ENCODE measurements at places on chromosomes 11 and 22. TPM values are rescaled to one million over a fixed set of nuclear protein-coding genes. Genes with fewer than 3 reads are reported as not detected.

DNA sequence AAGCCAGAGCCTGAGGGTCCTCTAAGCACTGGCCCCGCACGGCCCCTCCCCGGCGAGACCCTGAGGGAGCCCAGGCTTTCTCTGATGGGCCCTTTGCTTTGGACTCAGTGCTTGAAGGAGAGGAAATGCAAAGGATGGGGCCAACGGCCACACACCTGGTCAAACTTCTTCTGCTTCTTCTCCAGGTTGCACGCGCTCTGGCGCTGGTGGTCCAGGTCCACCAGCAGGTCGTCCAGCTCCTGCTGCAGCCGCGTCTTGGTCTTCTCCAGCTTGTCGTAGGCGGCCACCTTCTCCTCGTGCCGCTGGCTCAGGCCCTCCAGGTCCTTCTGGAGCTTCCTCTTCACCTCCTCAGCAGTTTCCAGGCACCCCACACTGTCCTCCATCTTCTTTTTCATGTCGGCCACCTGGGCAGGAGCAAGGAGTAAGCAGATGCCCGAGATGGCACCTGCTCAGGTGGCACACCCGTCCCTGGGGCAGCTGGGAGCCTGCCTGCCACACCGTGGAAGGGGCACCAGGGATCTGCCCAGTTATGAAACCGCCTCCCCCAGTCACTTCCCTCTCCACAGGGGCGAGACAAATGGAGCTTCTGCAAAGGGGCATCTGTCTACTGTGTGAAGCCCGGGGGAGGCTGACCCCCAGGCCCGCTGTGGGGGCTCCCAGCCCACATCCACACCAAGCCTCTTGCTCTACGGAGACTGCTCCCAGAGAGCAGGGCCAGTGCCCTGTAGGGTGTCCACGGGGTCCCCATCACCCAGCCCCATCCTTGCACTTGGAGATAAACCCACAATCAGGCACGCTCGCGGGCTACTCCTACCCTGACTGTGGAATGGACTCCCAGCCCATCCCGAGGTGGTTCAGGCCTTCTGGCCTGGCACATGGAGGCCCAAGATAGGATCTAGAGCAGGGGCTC is 39.2 kb downstream of the APOL1 start:
- DNase-seq, result no peak

GRCh38 chr11:73274722-73275380 is 2.7 kb downstream of the P2RY6 start:
- DNase-seq, result no peak

- DNase-seq, result peak; percentile 69
Observed at GRCh38 chr11:95821640-95822039, 31.3 kb downstream of the CEP57 start.

DNA sequence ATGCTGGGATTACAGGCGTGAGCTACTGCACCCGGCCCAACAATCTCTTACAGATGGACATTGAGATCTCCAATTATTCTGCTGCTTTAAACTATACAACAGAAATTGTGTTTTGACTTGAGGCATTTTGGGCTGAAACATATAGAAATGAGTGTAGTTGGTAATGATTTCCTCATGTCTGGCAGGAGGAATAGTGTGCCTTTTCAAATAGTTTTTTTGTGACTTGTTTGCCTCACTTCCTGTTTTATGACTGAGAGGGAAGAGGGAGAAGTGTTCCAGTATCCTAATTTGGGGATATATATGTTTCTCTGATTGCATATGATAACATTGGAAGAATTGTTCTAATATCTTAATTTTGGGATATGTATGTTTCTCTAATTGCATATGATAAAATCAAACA is 40.2 kb downstream of the EP300 start:
- DNase-seq, result no peak

- DNase-seq, result no peak
Observed at GRCh38 chr11:28521075-28521474, 412.9 kb downstream of the METTL15 start.

DNA sequence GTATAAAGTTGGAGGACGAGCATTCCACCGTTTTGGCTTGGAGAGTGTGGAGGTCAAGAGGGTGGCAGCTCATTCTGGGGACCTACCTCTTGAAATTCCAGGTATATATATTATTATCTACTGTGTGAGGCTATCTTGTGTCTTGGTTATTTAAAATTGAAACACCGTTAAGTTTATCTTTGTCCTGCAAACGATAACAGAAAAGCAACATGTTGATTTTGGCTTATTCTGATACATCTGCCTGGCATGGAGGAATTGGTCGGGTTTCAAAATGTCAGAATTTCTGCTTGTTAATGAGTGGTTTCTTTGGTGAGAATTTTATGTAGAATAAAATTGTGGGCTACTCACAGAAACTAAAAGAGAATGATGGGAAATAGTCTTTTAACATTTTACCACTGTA is 54.4 kb downstream of the SVIP start:
- DNase-seq, result no peak

DNA sequence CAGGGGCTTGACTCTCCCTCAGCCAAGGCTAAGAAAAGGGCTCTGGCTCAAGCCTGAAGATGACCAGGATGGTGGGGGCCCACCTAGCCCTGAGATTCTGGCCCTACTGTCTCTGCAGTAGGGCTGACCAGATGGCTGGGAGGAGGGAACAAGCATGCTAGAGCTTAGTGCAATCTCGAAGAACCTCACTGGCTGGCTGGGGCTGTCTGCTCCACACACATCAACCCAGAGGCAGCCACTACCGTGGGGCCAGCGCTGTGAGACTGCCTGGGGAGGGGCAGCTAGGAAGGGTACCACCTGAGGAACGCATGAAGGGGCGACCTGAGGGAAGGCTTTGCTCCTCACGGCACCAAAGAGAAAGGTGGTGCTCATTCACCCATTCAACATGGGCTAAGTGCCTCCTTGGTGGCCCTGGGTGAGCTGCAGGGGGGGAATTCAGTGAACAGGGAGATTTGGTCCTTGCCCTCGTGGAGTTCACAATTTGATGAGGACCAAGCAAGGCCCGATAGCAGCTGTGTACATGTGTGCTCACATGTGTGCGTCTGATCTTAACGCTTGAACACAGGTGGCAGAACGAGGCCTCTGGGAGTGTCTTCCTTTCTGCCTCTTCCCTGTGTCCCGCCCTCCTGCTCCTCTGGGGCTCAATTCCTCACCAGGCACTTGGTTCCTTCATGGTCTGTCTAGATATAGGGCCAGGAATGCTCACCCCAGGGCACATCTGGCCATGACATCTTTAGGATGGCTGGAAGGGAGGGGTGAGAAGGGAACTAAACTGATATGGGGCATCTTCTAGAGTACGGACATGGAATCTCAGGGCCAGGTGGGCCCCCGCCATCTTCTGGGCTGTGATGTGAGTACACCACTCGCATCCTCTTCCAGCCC is 102.3 kb upstream of the PITPNB start:
- DNase-seq, result no peak

DNA sequence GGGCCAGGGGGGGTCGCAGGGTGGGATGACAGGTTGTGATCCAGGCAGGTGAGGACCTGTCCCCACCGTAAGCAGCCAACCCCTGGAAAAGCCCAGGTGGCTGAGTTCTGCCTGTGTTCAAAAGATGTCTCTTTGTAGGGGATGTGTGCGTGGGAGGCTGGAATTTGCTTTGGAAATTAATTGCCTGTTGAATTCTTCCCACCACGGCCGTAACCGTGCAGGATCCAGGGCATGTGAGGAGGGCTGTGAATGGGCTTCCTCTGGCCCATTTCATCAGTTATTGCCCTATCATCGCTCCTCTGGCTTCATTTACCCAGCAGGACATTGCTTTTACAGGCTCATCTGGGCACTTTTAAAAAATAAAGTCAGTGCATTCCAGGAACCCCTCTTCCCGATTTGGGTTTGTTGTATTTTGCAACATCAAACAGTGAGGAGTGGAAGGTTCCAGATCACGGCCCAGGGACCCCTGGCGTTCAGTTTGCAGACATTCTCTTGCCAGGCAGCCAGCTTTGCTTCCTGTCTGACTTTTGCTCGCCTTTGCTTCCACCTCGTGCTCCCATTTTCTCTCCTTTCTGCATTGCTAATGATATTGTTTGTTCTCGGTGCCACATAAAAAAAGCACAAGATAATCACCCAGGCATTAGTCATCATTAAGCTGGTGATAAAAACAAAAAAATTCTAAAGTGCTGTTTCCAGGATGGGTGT is 1306.6 kb downstream of the BRD1 start:
- no peak for DNase-seq

DNA sequence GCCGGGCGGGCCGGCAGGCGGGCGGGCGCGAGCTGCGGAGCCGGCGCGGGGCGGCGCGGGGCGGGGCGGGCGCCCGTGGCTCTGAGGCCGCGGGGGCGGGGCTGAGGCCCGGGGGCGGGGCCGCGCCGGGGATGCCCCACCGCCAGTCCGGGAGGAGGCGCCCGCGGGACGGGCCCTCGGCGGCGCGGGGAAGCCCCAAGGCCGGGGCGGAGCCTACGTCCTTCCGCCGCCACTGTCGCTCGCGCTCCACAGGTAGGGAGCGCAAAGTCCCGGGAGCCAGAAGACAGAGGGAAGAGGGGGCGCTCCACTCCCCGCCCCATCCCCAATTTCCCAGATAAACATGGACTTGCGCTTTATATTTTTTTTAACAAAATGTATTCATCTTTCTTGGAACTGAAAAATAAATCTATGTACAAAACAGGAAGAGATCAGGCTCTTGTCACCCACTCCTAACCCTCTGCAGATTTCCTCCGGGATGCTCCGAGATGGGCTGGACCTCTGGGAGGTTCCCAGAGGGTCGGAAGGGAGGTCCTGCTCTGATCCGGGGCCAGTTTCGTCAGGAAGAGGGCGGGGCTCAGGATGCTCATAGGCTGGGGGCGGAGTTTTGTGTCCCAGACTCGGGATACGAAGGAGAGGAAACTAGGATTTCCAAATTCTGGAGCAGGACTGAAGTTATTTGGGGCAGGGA is at the start of gene MAP4K2:
Gene MAP4K2 (minus strand): TSS at position 57 of the 688 bp plus-strand sequence. CDS start 65 bp downstream, outside the sequence.
- peak; percentile 83 for DNase-seq

The TESMIN gene
- total RNA-seq, result 2.6 TPM

The KLHL35 gene
- 3.2 TPM for total RNA-seq
